ENCODE measurements at places on chromosomes 3 and 15.

- DNase-seq: no peak
These were observed 64.8 kb upstream of the SATB1 start for GRCh38 chr3:18489939-18490338.

GRCh38 chr15:48778331-48778730 is 32.5 kb downstream of the CEP152 start:
- no peak for DNase-seq

DNA sequence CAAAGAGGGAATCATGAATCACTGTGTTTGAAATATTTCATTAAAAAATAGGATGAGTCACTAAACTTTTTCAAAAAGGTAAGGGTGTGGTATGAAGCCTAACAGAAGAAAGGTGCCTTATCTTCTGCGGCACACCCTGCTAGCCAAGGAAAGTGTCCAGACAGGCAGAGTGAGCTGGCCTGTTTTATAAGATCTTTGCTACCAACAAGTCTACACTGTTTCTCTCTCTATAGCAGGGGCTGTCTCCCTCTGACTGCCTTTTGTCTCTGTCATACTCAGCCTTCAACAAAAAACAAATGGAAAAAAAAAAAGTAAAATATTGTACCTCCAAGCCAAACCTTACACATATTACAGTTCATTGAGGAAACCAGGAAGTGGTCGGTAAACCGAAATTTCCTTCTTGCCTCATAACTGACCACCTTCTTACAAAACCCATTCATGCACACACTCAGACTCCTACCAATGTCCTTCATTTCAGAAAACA is 9.1 kb downstream of the ZDHHC3 start:
- no peak for DNase-seq

- no peak for DNase-seq
These were observed 1142.9 kb downstream of the SI start for GRCh38 chr3:163935411-163935810.

GRCh38 chr3:192957441-192958021 is 39.9 kb upstream of the MB21D2 start:
- DNase-seq: no peak

DNA sequence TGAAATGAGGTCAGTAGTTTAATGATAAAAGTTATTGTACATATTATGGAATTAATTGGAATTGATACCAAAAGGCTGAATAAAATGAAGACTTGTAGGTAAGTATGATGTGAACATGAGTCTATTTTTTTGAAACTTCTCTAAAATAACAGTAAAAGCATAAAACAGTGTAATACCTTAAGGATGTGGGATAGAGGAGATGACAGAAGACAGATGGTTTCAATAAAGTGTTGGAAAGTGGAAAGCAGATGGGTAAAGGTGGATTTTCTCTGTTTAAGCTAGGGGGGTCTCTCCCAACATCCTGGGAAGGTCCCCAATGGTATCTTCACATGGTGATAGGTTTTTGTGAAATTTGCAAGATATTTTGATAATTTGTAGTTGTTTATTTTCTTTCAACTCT is 41.6 kb downstream of the GMPS start:
- no peak for DNase-seq

DNA sequence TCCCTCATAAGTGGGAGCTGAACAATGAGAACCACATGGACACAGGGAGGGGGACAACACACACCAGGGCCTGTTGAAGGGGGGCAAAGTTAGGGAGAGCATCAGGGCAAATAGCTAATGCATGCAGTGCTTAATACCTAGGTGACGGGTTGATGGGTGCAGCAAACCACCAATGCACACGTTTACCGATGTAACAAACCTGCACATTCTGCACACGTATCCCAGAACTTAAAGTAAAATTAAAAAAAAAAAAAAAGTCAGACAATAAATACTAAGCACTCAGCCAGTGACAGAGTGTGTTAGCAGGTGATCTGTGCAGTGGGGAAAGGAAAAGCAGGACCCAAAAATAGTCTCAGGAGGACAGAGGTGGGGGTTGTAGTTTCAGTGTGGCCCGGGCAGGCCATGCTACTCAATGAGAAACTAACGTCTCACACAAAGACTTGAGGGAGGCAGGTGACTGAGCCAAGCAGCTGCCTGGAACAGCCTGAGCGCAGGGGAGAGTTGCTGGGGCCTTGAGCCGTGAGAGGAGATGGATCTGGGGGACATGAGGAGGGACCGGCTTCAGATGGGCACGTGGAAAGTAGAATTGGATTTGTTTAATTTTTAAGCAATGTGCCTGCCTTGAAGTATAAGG is 18.4 kb downstream of the ANKDD1A start:
- DNase-seq: no peak
